Gastroesophageal sphincter (tissue), 4 donors: ENCODE measurements at places on chromosomes 12 and 14. TPM values are rescaled to one million over a fixed set of nuclear protein-coding genes. Genes with fewer than 3 reads are reported as not detected.

DNA sequence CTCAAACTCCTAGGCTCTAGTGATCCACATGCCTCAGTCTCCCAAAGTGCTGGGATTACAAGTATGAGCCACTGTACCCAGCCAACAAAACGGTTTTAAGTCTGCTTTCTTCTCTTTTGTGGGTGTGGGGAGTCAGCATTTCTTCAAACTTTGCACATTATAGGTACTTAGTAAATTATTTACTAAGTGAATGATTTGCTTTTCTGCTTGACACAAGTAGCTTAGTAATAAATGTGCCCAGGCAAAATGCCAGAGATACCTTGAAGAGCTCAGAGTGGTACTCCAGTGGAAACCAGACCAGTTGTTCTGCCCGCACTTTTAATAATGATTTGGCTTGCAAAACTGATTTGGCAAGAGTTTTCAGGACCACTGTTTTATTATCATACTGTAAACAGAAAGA lies 15.0 kb downstream of the DEPDC4 start:
- ATAC-seq, result no peak

GRCh38 chr12:66813137-66813892 lies 134.4 kb upstream of the GRIP1 start:
- ATAC-seq, result no peak

DNA sequence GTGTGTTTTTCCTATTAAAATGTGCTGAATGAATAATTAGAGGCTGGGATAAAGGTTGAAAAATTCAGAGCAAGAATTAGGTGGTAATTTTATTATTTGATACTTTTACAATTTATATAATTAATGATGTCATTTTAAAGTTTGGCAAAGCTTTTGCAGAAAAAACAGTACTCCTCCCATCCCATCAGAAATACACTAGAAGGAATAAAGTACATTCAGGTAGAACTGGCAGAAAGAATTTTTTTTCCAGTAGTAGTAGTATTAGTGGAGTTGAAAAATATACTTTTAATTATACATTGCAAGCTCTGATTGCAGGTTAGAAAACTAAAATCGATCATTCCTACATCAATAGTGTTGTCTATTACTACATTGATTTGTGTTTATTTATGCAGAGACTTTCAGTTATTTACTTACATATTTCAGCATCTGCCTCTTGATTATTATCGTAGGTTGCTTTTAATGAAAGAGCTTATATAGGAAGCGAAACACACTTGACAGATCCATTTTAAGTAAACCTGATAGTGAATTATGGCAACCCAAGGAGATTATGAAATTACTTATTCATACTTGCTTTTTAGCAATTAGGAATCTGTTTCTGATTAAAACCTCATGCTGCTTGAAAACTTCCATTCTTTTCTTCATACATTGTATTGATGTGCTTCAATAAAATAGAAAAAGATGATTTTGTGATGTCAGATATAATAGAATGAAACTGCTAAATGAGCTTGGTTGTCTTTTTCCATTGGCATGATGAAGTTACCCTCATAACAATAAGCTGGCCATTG lies 10.1 kb downstream of the FOXG1 start:
- ATAC-seq, result no peak

DNA sequence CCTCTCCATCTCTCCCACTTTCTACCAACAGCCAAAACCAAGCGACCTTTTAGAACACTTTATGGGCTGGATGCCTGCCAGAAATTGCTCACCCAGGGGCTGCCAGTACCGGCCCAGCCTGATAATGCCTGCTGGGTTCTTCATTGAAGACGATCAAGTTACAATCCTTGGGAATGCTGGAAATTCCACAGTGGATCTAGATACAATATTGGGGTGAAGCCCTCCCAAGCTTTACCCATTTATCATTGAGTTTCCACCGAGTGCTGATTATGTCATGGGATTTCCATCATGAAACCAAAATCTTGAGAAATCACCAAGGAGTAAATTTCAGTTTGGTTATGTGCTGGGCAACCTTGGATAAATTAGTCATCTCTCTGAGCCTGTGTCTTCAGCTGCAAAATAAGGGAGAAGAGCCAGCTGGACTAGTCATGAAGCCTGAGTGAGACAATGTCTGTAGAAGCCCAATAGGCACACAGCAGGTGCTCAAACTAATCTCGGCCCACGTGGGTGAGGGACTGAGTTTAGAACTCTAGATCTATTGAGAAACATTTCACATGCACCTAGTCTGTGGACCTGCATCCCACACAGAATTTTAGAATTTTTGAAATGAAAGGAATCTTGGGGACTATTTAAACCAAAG lies 75.5 kb upstream of the CLMN start:
- ATAC-seq, result peak; percentile 39

DNA sequence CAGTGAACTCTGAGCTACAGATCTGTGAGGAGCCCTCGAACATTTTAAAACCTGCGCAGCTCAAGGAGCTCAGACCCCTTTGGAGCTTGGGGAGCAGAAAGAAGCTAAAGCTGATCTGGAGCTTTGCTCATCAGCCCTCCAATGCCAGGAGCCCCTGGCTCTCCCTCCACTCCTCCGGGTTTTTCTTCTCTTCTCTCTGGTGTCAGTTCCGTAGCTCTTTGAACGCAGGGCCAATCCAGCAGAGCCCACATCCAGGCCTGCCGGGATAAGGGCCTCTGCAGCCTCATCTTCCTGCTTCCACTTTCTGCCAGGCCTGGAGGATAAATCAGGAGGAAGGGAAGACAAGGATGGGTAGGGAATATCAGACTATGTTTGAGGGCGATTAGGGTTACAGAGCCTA lies 6.0 kb downstream of the HOXC4 start:
- no peak for ATAC-seq

- no peak for ATAC-seq
These were observed 57.1 kb downstream of the ZDHHC17 start for GRCh38 chr12:76820888-76821482.

GRCh38 chr12:45051572-45052125 lies 750 bp upstream of the DBX2 start:
- no peak for ATAC-seq

DNA sequence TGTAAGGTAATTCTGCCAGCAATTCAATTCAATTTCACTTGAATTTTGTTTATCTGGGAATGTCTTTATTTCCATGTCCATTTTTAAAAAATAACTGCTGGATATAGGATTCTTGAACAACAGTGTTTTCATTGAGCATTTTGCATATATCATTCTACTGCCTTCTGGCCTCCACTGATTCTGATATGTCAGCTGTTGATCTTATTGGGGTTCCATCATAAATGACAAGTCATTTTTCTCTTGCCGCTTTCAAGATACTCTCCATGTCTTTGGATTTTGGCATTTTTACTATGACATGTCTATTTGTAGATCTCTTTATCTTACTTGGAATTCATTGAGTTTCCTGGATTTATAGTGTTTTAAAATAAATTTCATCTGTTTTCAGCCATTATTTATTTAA lies 180.5 kb upstream of the LMNTD1 start:
- no peak for ATAC-seq

DNA sequence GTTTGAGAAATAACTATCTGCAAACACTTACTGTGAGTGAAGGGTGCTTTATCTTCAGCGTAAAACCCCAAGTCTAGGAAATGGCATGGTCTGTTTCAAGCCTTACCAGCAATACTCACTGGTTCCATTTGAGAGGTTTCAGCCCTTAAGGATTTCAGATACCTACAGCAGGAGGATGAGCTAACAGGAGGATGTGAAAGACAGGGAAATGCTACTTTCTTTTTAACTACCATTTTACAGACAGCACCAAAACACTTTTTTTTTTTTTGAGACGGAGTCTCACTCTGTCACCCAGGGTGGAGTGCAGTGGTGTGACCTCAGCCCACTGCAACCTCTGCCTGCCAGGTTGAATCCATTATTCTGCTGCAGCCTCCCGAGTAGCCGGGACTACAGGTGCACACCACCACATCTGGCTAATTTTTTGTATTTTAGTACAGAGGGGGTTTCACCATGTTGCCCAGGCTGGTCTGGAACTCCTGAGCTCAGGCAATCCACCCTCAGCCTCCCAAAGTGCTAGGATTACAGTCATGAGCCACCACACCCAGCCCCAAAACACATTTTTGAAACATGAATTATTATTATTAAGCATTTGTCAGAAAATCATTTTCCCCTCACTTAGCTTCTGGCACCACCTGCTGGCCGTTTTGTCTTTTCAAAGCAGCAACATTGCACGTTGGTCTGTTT lies 4.6 kb downstream of the MTRFR start:
- no peak for ATAC-seq

DNA sequence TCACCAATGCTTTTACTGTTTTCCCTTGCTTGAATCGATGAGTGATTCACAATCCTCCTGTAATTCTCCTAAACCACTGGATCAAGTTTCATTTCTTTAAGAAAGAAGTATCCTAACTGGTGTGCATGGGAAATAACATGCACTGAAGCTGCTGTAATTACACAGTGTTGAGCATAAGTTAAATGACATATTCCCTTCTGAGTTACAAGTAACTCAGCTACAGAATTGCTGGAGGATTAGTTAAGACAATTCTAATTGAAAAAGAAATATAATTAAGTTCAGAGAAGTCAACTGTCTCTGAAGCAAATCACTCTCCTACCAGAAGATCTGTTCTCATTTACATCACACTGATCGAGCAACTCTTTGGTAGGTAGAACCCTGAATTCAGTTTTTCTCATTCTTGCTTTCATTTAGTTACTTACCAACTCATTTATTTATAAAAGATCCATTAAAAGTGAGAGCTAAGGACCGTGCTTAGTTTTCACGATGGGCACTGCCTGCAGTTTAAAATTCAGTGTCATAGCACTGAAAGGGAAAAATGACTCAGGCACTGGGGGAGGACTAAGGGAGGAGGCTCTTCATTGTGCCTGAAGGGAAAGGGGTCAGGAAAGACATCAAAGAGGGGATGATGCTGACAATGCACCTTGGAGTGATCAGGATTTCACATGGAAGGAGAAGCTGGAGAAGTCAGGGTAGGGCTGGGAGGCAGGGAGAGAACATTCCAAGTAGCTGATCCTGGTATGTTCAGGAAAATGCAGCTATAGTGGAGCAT lies 327.2 kb downstream of the EMP1 start:
- no peak for ATAC-seq

- ATAC-seq, result no peak
These were observed 122.0 kb upstream of the ATXN7L3B start for GRCh38 chr12:74415633-74416032.

- no peak for ATAC-seq
These were observed 981 bp downstream of the FLVCR2 start for GRCh38 chr14:75579338-75579864.

GRCh38 chr12:121391619-121392324 lies 8.1 kb upstream of the RNF34 start:
- ATAC-seq, result no peak

DNA sequence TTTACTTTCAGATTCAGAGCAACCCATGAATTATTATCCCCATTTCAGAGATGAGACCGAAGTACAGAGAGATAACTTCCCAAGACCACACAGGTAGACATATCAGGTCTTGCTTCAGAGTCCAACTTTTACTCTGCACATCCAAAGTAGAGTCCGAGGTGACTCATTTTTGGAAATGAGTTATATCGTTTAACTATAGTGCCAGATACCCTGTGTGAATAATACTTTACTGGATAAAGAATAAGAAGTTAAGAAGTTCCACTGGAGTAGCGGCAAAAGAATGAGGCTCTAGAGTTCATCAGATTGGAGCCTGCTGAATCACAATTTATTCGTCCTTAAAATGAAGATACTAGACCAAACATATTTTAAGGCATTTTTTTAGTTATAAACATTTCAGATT lies 124.7 kb downstream of the EPS8 start:
- no peak for ATAC-seq

DNA sequence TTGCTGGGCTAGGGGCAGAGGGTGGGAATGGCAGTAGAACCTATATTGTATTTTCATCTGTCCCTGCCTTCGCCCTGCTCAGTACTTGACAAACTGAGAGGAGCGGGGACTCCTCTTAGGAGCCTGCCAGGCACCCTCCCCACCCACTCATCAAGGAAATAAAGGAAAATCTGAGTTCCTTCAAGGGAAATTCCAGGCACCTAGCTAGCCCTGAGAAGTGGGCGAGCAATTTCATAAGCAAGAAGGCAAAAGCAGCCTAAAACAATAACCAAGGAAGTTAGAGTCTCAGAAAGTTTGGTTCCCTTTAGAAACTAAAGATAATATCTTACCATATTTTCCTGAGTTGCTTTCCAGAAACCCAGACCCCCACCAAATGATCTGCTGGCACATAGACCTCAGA lies 10.6 kb upstream of the PLEKHD1 start:
- no peak for ATAC-seq

GRCh38 chr14:69695322-69696203 lies 71.4 kb upstream of the SRSF5 start:
- ATAC-seq, result no peak

- ATAC-seq, result no peak
These were observed 28.6 kb downstream of the SUDS3 start for GRCh38 chr12:118404876-118405521.

- ATAC-seq, result no peak
These were observed 58.3 kb downstream of the SLC8A3 start for GRCh38 chr14:70130482-70130881.

DNA sequence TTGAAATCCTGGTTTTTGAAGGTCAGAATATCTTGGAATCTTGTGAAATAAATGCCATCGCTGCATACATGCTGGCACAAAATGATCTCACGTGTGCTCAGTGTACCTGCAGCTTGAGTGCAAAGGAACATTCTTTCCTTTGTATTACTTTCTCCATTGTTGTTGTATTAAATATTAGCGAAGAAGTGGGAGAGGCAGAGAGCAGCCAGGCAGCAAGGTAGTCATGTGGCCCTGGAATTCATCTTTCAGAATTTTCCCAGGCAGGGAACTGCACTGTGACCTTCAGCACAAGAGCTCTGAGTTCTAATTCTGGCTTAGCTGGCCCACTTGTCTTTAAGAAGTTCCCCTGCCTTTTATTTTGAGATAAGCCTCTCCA lies 145.5 kb downstream of the PRKCH start:
- ATAC-seq, result no peak

The SMARCC2 gene
- 109 TPM for total RNA-seq

The HOXC10 gene
- not detected for total RNA-seq

The MANSC1 gene
- 22.8 TPM for total RNA-seq

The SLC6A13 gene
- total RNA-seq, result not detected

The NOS1 gene
- total RNA-seq, result 1.8 TPM

The FAM186B gene
- not detected for total RNA-seq

The GPRC5D gene
- total RNA-seq, result not detected
